ENCODE measurements at places on chromosomes 12 and 14.

DNA sequence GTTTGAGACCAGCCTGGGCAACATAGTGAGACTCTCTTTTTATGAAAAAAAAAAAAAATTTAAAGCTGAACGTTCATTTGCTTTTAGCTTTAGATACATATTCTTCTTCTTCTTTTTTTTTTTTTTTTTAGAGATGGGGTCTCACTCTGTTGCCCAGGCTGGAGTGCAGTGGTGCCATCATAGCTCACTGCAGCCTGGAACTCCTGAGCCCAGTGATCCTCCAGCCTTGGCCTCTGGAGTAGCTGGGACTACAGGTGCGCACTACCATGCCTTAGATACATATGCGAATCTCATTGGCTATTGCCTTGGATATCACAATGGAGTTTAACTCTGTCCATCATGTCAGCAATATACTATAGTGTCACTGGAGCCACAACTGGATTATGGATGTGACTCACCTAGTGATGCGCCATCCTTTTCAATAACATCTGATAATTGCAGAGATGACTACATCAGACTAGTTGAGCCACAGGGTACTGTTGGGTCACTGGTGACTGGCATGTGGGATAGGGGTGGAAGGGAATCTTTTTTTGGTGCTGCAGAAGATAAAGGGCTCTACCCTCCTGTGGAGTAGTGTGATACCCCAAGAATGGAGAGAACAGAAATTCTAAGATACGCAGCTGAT lies 2.7 kb upstream of the ADIPOR2 start:
- DNase-seq, result no peak

- DNase-seq, result peak; percentile 72
Observed at GRCh38 chr12:108511633-108512540, 3.2 kb upstream of the FICD start.

GRCh38 chr12:30784508-30784907 lies 29.8 kb upstream of the CAPRIN2 start:
- no peak for DNase-seq

DNA sequence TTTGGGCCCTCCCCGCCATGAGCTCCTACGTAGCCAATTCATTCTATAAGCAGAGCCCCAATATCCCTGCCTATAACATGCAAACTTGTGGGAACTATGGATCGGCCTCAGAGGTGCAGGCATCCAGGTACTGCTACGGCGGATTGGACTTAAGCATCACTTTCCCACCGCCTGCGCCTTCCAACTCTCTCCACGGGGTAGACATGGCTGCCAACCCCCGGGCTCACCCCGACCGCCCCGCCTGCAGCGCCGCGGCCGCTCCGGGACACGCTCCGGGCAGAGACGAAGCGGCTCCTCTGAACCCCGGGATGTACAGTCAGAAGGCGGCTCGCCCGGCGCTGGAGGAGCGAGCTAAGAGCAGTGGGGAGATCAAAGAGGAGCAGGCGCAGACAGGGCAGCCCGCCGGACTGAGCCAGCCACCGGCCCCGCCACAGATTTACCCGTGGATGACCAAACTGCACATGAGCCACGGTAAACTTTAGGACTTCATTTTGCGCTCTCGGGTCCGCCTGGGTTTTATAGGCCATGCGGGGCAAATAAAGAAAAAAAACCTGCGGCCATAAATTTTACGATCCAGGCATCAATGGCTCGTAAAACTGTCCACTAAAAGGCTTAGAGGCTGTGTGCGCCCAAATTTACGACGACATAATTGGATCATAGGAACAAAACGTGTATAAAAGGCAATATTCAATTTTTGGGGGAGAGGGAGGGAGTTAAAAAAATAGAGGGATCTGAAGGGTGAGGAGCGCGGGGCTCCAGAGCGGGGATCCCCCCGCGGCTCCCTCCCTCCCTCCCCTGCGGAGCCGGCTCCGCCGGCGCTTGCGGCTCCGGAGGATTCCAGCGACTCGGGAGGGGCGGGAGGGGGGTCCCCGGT lies 493 bp downstream of the HOXC5 start:
- DNase-seq, result no peak

DNA sequence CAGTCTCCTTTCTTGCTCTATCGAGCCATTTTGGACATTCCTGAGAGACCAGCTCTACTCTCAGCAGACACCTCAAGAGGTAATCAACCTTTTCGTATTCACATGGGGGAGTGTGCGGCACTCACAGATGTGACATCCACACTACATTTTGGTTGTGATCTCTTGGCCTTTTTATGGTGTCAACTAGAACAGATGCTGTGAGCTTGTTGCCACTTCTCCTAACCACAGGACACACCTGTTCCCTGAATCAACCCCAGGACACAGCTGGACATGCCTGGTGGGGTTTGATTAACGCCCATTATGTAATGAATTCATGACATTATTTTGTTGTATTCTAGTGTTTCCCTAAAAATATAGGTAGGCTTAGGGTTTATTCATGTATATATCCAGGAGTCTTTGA lies 1143.6 kb downstream of the TMEM121 start:
- no peak for DNase-seq

DNA sequence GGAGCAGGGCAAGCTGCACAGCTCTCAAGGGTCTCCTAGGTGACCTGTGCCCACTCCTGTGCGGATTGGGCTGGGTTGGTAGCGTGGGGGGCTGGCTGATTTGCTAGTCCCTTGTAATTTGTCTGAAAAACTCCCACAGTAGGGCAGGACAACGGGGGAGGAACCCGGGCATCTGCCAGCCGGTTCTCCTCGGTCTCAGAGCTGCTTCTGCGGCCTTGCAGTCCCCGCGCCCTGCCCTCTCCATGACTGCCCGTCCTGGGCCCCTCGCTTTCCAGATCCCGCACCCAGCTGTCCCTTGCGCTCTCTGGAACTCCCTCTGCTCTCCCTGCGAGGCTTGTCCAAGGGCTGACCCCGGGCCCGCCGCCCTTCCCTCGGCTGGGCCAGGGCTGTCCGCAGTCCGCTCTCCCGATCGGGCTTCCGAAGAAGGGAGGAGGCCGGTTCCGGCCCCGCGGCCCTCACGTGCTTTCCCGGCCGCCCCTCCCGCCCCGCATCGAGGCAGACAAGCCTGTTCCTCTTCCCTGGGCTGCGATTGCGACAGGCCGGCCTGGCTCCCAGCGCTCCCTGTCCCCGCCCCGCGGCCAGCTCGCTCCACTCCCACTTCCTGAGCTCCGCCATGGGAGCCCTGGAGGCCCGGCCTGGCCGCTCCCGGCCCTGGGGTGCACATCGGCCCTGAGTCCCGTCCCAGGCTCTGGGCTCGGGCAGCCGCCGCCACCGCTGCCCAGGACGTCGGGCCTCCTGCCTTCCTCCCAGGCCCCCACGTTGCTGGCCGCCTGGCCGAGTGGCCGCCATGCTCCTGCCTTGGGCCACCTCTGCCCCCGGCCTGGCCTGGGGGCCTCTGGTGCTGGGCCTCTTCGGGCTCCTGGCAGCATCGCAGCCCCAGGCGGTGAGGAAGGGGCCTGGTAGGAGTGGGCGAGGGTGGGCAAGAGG lies at the start of gene LTBR:
Gene LTBR (plus strand): TSS at position 591 of the 927 bp plus-strand sequence. CDS start 197 bp downstream, at position 788.
- DNase-seq, result no peak

DNA sequence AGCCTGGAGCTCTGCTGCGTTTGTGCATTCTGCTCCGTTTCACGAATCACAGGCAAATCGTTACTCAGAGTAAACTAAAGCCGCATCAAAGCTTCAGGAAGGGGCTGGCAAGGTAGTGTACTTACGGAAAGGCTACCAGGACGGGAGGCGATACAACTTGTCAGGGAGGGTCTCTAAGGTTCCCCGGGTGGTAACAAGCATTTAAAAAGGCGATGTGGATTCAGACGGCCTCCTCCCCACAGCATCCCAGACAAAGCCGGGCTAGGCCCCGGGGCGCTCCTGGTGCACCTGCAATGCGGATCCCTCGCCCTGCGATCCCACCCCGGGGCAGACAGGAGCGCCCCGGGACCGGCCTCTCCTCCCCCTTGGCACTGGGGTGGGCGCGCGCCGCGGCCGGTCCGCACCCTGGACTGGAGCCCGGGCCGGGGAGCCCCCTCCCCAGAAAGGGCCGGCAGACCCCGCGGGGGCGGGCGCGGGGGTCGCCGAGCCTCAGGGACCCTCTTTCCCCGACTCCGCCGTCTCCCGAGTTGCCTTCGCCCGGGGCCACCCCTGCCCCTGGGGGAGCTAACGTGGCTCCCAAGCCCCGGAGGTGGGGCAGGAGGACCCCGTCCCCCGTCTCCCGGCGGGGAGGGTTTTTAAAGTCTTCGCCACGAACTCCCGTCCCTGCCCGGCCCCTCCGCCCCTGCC lies 718 bp downstream of the CCDC92 start:
- DNase-seq, result peak; percentile 17

- no peak for DNase-seq
Observed at GRCh38 chr12:28258998-28259397, 68.7 kb downstream of the CCDC91 start.

DNA sequence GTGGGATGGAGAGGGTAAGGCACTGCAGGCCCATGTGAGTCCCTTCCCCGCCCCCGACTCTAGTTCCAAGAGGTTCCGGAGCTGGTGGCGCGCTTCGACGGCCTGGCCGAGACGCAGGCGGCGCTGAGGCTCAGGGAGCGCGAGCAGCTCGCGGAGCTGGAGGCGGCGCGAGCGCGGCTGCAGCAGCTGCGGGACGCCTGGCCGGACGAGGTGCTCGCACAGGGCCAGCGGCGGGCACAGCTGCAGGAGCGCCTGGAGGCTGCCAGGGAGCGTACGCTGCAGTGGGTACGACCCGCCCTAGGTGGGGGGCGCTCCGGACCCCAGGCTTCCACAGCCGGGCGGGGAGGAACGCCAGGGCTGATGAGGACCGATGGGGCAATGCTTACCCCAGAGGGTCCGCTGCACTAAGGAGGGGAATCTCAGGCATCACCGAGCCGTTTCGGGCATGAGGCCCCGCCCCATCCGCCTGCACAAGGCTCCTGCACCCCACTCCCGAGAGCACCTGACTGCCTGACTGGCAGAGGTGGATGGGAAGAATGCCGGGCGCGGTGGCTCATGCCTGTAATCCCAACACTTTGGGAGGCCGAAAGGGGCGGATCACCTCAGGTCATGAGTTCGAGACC lies 4.9 kb downstream of the CFAP73 start:
- DNase-seq, result no peak

GRCh38 chr12:15842108-15842507 lies 40.1 kb upstream of the STRAP start:
- DNase-seq, result no peak

DNA sequence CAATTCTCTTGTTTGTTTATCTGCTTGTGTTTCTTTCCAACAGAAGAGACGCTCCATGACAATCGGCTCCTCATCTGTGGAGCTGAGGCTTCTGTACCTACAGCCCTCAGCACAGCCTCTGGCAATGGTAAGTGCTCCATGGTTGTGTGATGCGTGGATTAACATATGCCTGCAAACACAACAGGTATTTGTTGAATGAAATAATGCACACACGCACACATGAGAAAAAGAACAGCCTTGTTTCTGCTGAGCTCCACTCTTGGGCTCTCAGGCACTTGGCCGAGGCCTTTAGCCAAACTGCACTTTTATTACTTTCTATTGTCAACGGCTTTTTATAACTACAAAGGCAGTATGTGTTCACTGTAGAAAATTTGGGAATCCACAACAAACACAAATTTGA lies 120.4 kb upstream of the TMCC3 start:
- no peak for DNase-seq

- DNase-seq, result no peak
Observed at GRCh38 chr14:59342516-59343484, 122.4 kb downstream of the GPR135 start.

- no peak for DNase-seq
Observed at GRCh38 chr14:54310151-54310850, 86.5 kb upstream of the CDKN3 start.

- no peak for DNase-seq
Observed at GRCh38 chr14:22560662-22561365, 28.2 kb downstream of the DAD1 start.

GRCh38 chr12:690466-690865 lies 27.2 kb upstream of the NINJ2 start:
- no peak for DNase-seq

- DNase-seq, result peak; percentile 80
Observed at GRCh38 chr14:91228112-91229004, 16.1 kb downstream of the GPR68 start.

DNA sequence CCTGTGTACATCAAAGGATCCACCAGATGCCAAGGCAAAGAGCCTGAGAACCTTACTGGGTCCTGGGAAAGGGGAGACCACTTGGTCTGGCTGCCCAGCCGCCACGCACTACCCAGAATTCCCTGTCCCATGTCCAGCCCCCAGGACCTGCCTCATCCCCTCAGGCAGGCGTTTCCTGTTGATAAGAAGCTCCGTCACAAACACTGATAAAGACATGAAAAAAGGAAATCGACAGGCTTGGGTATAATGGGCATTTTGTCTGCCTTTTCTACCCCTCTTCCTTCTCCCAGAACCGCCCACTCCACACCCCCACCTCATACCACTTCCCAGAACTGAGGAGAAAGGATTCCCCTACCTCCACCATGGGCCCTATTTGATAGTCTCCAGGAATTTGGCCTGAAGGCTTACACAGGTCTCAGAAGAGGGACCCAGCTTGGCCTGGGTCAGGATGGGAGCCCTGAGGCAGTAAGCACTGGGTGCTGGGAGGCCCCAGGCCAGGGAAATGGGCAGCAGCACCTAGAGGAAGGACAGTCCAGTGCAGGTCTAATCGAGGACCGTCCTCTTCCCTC lies 18.8 kb downstream of the ACVRL1 start:
- DNase-seq, result no peak

DNA sequence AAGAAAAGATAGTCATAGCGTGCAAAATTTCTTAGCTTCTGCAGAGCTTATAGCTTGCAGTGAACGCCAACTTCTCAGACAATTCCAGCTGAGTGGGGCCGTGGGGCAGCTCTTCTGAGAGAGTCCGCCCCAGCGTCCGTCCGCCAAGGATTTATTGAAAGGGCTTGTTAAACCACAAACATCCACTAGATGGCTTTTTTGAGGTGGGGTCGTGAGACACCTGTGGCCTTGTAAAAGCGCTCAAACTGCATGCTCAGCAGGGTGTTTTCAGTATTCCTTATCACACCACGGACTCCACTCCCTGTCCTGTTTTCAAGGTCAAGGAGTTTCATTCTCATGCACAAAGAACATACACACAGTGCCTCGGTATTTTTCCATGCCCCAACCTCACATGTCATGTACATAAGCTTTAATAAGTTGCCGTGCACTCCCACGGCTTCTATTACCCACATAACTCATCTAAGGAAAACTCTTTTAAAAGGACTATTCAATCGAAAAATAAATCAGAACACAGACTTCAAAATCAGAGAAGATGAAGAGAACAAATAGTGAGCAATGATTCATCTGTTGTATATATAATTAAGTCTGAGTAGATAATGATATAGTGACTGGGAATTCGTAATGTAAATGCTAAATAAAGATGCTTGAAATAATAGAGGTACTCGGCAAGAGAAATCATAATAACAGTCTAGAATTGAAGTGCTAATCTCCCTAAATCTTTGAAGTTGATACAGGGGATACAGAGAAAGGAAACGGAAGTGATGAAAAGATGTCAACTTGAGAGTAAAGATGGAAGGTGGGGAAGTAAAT lies 46.7 kb downstream of the WBP11 start:
- no peak for DNase-seq

DNA sequence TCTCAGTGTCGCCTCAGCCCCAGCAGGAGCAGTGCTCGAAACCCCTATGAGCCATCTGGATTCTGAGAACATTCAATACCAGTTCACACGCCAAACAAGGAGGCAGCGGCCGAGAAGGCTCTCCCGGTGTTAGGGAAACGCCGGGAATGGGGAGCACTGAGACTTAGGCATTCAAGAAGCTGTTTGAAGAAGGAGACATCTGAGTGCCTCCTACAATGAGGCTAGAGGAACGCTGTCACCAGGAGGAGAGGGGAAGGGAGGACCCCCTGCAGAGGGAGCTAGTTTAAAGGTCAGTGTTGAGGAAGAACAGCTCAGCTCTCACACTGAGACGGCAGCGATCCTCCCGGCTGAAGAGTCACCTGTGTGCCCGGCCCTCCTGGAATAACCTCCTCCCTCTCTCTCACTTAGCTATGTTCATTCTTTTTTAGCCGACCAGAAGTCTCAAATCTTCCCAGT lies 69.9 kb downstream of the SERPINA3 start:
- no peak for DNase-seq
